ENCODE measurements at places on chromosomes 1 and 21. TPM values are rescaled to one million over a fixed set of nuclear protein-coding genes. Genes with fewer than 3 reads are reported as not detected.

DNA sequence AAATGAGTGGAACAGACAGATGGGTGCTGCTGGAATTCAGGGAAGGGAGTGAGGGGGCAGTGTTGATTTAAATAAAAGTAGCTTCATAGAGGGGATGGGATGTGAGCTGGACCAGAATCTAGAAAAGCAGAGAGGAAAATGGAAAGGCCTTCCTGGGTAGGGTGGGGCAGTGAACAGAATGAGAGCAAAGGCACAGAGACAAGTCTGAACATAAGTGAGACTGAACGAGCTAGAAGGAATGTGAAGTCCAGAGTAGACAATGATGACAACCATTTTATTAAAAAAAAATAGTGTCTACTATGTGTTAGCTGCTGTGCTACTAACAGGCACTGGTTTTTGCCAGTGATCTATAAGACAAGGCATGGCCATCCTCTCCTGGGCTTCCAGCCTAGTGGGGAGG is 36.0 kb downstream of the ELK4 start:
- peak overlapping the region; percentile 32 for H3K27ac ChIP-seq
- H3K4me1 ChIP-seq = peaks cover 25% of the 10 kb centered on the region
- peaks cover 24% of the 10 kb centered on the region for H3K36me3 ChIP-seq
- peak; percentile 0 for DNase-seq
- no peak overlapping the region for H3K4me3 ChIP-seq
- H3K27me3 ChIP-seq = no peaks in the 10 kb centered on the region

DNA sequence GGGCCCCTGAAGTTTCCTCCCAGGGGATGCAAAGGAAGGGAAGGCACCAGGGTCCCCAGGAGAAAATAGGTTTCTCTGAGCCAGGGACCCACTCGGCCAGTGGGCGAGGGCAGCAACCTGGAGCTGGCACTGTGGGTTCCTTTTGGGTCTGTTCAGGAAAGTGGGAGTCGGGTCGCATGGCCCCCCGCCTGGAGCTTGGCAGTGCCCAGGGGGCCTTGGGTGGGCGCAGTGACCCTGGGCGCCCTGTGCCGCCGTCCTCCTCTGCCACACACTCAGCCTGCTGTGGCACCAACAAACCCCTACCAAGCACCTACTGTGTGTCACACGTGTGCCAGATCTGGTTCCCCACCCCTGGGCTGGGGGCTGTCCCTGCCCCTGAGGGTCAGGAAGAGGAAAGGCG is 89.5 kb upstream of the ARHGEF16 start:
- no peak overlapping the region for H3K27ac ChIP-seq
- no peak overlapping the region for H3K4me3 ChIP-seq
- no peaks in the 10 kb centered on the region for H3K36me3 ChIP-seq

DNA sequence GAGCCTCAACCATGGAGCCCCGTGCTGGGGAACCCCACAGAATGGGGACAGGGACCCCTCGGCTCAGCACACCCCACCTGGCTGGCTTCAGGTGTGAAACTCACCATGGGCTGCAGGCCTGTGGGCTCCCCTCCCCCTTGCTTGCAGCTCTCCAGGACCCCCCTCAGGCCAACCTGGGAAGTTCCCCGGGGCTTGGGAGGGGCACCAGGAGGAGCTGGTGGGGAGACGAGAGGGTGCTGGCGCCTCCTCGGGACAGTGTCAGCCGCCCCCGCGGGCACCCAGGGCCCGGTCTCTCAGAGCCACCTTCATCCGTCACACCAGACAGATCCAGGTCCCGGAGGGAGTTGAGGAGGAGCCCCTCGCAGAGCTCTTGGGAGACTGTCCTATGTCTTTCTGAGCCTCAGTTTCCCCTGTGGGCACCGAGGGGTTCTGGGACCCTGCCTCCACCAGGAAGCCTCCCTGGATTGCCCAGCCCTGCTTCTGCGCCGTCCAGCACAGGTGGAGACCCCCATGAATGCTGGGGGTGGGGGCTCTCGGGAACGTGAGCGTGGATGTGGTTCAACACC is 657 bp upstream of the TNFRSF18 start:
- no peak overlapping the region for H3K27ac ChIP-seq
- peaks cover 1% of the 10 kb centered on the region for H3K36me3 ChIP-seq
- DNase-seq = no peak
- peaks cover 66% of the 10 kb centered on the region for H3K4me1 ChIP-seq
- no peaks in the 10 kb centered on the region for H3K27me3 ChIP-seq

- no peak overlapping the region for H3K27ac ChIP-seq
- no peak overlapping the region for H3K4me3 ChIP-seq
- H3K27me3 ChIP-seq = no peaks in the 10 kb centered on the region
- H3K36me3 ChIP-seq = no peaks in the 10 kb centered on the region
- DNase-seq = no peak
Observed at GRCh38 chr21:42601656-42602055, 51.8 kb upstream of the PDE9A start.

GRCh38 chr1:114703242-114703641 is 7.9 kb upstream of the AMPD1 start:
- DNase-seq = no peak
- H3K27me3 ChIP-seq = no peaks in the 10 kb centered on the region
- peaks cover 24% of the 10 kb centered on the region for H3K36me3 ChIP-seq
- H3K27ac ChIP-seq = no peak overlapping the region

- no peak overlapping the region for H3K4me3 ChIP-seq
- no peak for DNase-seq
- no peaks in the 10 kb centered on the region for H3K36me3 ChIP-seq
Observed at GRCh38 chr21:45848331-45848730, 133.2 kb upstream of the COL6A1 start.

GRCh38 chr1:55520861-55521260 is 305.7 kb upstream of the USP24 start:
- no peaks in the 10 kb centered on the region for H3K36me3 ChIP-seq
- H3K27me3 ChIP-seq = no peaks in the 10 kb centered on the region
- no peak overlapping the region for H3K27ac ChIP-seq
- no peak overlapping the region for H3K4me3 ChIP-seq
- DNase-seq = no peak

- H3K4me3 ChIP-seq = no peak overlapping the region
- H3K36me3 ChIP-seq = peaks cover 7% of the 10 kb centered on the region
- H3K27me3 ChIP-seq = no peaks in the 10 kb centered on the region
Observed at GRCh38 chr1:229619002-229619401, 6.9 kb downstream of the TAF5L start.

DNA sequence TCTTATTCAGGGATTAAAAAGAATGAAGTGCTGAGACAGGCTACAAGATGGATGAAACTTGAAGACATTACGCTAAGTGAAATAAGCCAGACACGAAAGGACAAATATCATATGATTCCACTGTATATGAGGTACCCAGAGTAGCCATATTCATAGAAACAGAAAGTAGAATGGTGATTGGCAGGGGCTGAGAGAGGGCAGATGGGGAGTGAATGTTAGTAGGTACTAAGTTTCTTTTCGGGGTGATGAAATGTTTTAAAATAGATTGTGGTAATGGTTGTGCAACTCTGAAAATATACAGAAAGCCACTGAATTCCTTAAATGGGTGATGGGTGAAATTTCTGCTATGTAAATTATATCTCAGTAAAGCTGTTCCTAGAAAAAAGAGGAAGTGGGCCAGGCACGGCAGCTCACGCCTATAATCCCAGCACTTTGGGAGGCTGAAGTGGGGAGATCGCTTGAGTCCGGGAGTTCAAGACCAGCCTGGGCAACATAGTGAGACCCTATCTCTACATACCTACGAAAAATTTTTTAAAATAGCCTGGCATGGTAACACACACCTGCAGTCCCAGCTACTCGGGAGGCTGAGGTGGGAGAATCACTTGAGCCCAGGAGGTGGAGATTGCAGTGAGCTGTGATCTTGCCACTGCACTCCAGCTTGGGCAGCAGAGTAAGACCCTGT is 15.9 kb downstream of the SLC27A3 start:
- H3K4me1 ChIP-seq = peaks cover 11% of the 10 kb centered on the region
- no peak overlapping the region for H3K27ac ChIP-seq
- H3K36me3 ChIP-seq = no peaks in the 10 kb centered on the region
- no peaks in the 10 kb centered on the region for H3K27me3 ChIP-seq

DNA sequence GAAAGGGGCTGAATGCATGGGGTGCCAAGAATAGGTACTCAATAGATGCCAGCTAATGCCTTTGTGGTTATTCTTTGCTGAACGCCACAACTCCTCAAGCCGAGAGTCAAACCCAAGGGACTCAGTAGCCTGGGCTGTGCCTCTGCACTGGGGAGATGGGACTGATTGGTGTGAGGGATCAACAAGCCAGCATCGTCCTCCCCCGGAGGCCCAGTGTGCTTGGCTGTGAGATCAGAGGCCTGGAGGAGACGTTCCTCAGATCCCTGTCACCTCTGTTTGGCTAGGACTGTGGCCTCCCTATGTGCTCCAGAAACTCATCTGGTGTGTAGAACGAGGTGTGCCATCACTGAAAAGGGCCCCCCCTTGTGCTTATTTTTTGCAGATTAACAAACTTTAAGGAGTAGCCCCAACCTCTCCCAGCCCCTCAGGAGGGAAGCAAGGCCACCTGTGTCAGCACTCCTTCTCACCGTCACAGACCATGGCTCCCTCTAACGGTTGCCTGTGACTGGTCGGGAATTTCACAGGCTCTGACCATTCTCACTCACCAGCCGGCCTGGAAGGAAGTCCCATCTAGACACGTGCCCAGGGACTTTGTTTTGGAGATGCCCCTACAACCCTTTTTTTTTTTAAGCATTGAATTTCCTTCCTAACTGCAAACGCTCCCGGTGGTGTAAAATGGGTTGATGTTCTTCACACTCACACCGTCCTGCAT is 194.0 kb upstream of the VAMP3 start:
- H3K36me3 ChIP-seq = no peaks in the 10 kb centered on the region
- H3K4me3 ChIP-seq = no peak overlapping the region
- no peak for DNase-seq
- H3K27ac ChIP-seq = no peak overlapping the region
- H3K4me1 ChIP-seq = no peaks in the 10 kb centered on the region

DNA sequence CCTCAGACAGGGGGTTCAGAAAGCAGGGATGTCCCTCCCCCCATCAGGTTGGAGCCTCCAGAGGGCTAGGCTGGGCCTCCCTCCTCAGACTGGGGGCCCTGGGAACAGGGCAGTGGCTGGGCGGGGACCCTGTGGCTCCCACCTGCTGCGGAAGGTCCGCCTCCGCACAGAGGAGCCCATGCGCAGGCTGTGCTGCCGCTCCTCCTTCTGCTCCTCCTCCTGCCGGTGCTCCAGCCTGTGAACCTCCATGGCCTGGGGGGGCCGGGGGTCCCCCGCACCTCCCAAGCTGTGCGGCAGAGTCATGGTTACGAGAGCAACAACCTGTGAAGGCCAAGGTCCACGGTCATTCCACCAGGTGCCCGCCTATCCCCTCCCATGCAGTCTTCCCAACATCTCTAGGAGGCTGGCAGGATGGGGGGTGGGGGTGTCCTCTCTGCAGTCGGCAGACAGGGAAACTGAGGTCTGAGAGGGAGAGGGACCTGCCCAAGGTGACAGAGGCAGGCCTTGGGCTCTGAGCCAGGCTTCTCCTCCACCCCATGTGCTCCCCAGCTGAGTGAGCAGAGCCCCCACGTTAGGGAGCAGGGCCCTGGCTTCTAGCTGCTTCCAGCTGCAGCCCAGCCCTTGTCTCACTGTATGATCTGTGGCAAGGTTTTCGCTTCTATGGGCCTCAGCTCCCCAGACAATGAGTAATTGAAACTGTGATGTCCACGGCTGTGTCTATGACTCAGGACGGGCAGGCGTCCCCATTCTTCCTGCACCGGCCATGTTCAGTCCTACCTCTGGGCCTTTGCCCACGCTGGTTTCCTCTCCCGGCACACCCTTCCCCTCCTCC is 3.4 kb downstream of the MYOM3 start:
- no peaks in the 10 kb centered on the region for H3K36me3 ChIP-seq
- H3K27ac ChIP-seq = no peak overlapping the region
- peaks cover 9% of the 10 kb centered on the region for H3K4me1 ChIP-seq
- no peak overlapping the region for H3K4me3 ChIP-seq

GRCh38 chr1:194795917-194796593 is 1609.6 kb upstream of the B3GALT2 start:
- no peak overlapping the region for H3K4me3 ChIP-seq
- no peak for DNase-seq
- no peaks in the 10 kb centered on the region for H3K36me3 ChIP-seq
- H3K27me3 ChIP-seq = no peaks in the 10 kb centered on the region
- H3K27ac ChIP-seq = no peak overlapping the region

DNA sequence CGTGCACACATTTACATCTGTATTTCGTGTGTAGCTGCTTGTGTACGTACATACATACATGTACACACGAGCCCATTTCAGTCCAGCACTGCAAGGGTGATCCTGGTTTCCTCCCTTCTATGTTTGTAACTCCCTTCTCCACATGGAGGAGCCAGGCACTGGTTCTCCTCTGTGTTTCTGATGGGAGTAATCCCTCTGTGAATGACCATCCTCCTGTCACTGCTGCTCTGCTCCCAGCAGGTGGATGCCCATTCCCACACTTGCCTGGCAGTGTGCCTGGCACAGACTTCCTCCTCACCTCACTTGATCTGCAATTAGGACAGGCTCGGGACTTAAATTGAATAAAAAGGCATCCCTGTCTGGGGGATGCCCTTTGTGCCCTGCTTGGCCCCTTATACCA is 37.1 kb downstream of the TRAPPC10 start:
- no peak overlapping the region for H3K27ac ChIP-seq
- no peaks in the 10 kb centered on the region for H3K27me3 ChIP-seq
- DNase-seq = no peak
- H3K36me3 ChIP-seq = peaks cover 71% of the 10 kb centered on the region

GRCh38 chr21:38994042-38994441 is 188.3 kb downstream of the ETS2 start:
- no peak overlapping the region for H3K27ac ChIP-seq
- no peaks in the 10 kb centered on the region for H3K4me1 ChIP-seq
- no peak for DNase-seq

GRCh38 chr1:96465441-96465840 is 256.1 kb upstream of the PTBP2 start:
- no peaks in the 10 kb centered on the region for H3K4me1 ChIP-seq
- no peaks in the 10 kb centered on the region for H3K36me3 ChIP-seq
- H3K27ac ChIP-seq = no peak overlapping the region
- no peak for DNase-seq
- no peaks in the 10 kb centered on the region for H3K27me3 ChIP-seq

DNA sequence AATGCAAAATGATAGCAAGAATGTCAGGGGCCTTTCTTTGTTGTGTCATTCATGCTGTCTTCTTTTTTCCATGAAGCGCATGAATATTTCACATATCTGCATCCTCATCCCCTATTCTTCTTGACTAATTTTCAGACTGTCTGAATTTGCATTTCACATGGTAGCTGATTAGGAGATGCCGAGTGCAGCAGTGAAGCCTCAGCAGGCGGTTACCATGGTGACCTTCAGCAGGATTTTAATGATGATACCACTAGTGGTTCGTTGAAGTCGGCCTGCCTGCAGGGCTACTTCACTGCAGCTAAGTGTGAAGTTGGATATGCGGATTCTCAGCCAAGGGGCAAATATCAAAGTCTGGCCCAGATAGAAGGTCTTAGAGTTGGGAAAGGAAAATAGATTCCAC is 141.8 kb downstream of the NEK7 start:
- DNase-seq = no peak
- H3K4me3 ChIP-seq = no peak overlapping the region
- no peaks in the 10 kb centered on the region for H3K27me3 ChIP-seq
- no peaks in the 10 kb centered on the region for H3K4me1 ChIP-seq
- H3K36me3 ChIP-seq = peaks cover 30% of the 10 kb centered on the region
- H3K27ac ChIP-seq = no peak overlapping the region

TDRD5 gene
- total RNA-seq = not detected

CFAP141 gene
- not detected for total RNA-seq

TMCO1 gene
- 25.7 TPM for total RNA-seq

LORICRIN gene
- not detected for total RNA-seq

MROH9 gene
- not detected for total RNA-seq

ZNF124 gene
- 18.3 TPM for total RNA-seq

PPP1R12B gene
- total RNA-seq = 15.0 TPM

PDZK1 gene
- total RNA-seq = not detected

PLA2G2D gene
- total RNA-seq = not detected

HES4 gene
- 30.9 TPM for total RNA-seq

FOXD2 gene
- 0.34 TPM for total RNA-seq

TEKT2 gene
- 0.33 TPM for total RNA-seq

LCE1C gene
- not detected for total RNA-seq

Measured in CD4-positive, alpha-beta T cell (primary cell).